ENCODE measurements at places on chromosomes 2 and 18. TPM values are rescaled to one million over a fixed set of nuclear protein-coding genes. Genes with fewer than 3 reads are reported as not detected.

Gene ANKAR
- 0.75 TPM for total RNA-seq

Gene GAL3ST2
- not detected for total RNA-seq

GRCh38 chr2:199833525-199833924, 17.5 kb downstream of the FTCDNL1 start:
- no peaks in the 10 kb centered on the region for H3K4me1 ChIP-seq
- no peaks in the 10 kb centered on the region for H3K27me3 ChIP-seq
- no peaks in the 10 kb centered on the region for H3K36me3 ChIP-seq
- H3K27ac ChIP-seq, result no peak overlapping the region
- no peak overlapping the region for H3K4me3 ChIP-seq

Gene SLC11A1
- 16.4 TPM for total RNA-seq

- DNase-seq, result peak; percentile 74
- peak overlapping the region; percentile 77 for H3K27ac ChIP-seq
- H3K4me1 ChIP-seq, result peaks cover 26% of the 10 kb centered on the region
- H3K36me3 ChIP-seq, result no peaks in the 10 kb centered on the region
- H3K4me3 ChIP-seq, result peak overlapping the region; percentile 27
- H3K27me3 ChIP-seq, result no peaks in the 10 kb centered on the region
Measured at GRCh38 chr2:216710551-216711301, 15.4 kb upstream of the IGFBP5 start.

DNA sequence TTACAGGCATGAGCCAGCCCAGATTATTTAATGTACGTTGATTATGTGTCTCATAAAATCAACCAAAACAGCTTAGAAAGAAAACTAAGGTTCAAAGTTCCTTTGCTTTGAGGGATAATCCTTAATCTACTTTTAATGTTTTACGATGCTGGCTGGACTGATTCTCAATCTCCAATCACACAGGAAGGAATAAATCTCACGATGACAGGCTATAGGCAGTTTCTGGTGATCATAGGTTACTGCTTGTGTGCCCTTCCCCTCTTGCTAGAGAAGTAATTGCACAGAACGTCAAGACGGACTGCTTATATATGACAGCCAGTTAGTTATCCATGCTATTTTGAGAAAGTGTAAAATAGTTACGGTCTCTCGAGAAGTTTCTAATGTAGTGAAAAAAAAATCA, 43.1 kb downstream of the C2orf74 start:
- H3K27ac ChIP-seq, result no peak overlapping the region
- no peaks in the 10 kb centered on the region for H3K27me3 ChIP-seq
- no peak overlapping the region for H3K4me3 ChIP-seq
- H3K4me1 ChIP-seq, result no peaks in the 10 kb centered on the region

DNA sequence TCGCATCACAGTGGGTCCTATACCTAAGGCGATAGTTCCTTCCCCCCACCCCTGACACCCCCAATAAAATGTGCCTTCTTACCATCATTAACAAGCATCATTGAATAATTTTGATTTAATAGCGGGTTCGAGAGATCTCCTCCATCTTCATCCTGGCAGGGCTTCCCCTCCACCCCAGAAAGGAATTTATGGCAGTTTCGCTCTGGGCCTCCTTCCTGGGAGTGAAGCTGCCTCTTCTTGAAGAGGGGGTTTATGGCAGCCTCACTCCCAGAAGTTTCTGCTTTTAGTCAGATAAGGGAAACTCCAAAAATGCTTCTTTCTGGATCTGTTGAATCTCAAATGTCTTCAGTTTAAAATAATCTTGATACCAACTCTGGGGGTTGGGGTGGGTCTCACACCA, 45.7 kb downstream of the RRM2 start:
- H3K4me1 ChIP-seq, result no peaks in the 10 kb centered on the region
- no peak for DNase-seq
- H3K4me3 ChIP-seq, result no peak overlapping the region
- no peak overlapping the region for H3K27ac ChIP-seq
- no peaks in the 10 kb centered on the region for H3K27me3 ChIP-seq

Gene CKAP2L
- total RNA-seq, result not detected

DNA sequence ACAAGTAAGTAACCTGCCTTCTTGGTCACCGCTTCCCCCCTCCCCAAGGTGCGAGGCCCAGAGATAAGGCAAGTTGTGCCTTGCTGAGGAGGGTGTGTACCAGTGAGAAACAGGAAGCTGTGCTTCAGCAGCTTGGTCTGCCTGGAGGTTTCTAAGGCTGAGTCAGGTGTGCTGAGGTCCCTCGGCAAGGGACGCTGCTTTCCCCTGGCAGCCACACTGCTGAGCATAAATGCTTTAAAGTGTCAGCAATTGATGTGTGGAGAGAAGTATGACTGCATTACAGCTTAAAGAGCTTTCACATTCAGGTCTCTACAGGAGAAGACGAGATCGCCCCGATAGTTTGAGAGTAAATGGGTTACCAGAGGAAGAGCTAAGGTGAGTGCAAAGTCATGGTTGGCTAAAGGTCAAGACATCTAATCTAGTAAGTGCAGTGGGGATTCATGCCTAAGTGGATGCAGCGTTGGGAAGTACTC, 86.9 kb downstream of the LIMS1 start:
- no peak for DNase-seq
- H3K27ac ChIP-seq, result peak overlapping the region; percentile 27
- H3K4me1 ChIP-seq, result no peaks in the 10 kb centered on the region

DNA sequence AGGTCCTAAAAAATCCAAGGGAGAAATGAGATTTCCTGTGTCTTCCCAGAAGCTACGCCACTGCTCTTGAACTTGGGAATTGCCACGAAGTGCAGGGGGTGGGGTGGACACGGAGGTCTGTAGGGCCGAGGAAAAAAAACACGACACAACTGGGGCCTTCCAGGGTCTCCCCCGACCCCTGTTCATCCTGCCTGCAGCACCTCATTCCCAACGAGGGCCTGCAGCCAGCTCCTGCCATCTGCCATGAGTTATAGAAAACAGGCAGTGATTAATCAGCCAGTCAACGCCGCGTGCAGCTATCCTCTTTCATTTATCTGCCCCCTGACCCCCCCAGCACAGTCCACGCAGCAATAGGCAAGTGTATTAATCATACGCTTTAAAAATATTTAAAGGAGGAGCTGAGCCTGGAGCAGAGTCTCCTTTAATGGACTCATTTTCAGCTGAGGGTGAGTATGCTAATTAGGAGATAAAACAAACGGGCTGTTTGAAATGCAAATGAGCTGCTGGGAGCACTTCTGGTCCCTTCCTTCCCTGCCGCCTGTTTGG, 209.9 kb downstream of the TFCP2L1 start:
- no peaks in the 10 kb centered on the region for H3K4me1 ChIP-seq
- no peak overlapping the region for H3K4me3 ChIP-seq
- H3K27ac ChIP-seq, result no peak overlapping the region
- no peak for DNase-seq

- DNase-seq, result no peak
- no peak overlapping the region for H3K4me3 ChIP-seq
- H3K27me3 ChIP-seq, result no peaks in the 10 kb centered on the region
- no peaks in the 10 kb centered on the region for H3K36me3 ChIP-seq
- H3K27ac ChIP-seq, result no peak overlapping the region
- no peaks in the 10 kb centered on the region for H3K4me1 ChIP-seq
Measured at GRCh38 chr18:68733707-68734106, 18.8 kb upstream of the TMX3 start.

Gene GATA6
- total RNA-seq, result 89.3 TPM

GRCh38 chr18:55517055-55517454, 70.9 kb downstream of the TCF4 start:
- no peaks in the 10 kb centered on the region for H3K36me3 ChIP-seq
- H3K27me3 ChIP-seq, result no peaks in the 10 kb centered on the region
- H3K27ac ChIP-seq, result no peak overlapping the region

Gene STARD6
- not detected for total RNA-seq

DNA sequence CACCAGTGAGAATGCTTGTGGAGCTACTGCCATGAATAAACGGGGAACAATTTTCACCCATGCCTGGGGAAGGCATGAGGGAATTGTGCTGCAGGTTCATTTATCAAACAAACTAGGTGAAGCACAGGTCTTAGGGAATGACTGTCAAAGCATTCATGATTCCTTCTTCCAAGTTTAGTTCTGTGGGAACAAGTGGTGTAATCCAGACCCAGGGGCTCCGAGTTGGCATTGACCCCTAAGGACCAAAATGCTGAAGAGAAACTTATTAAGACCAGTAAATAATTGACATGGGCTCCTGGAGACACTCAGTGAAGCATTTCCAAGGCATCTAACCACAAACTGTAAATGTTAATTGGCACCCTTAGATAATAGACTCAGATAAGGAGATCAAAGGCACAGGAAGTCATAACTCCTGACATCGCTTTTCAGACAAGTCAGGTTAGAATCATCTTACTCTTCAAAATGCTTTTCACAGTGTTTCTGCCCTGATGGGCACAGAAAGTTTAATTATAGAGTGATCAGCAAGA, 96.9 kb downstream of the SPP2 start:
- no peaks in the 10 kb centered on the region for H3K4me1 ChIP-seq
- no peaks in the 10 kb centered on the region for H3K36me3 ChIP-seq
- no peak overlapping the region for H3K4me3 ChIP-seq

Gene IL1R2
- 25.4 TPM for total RNA-seq
